ENCODE measurements at places on chromosomes 13 and 19.

DNA sequence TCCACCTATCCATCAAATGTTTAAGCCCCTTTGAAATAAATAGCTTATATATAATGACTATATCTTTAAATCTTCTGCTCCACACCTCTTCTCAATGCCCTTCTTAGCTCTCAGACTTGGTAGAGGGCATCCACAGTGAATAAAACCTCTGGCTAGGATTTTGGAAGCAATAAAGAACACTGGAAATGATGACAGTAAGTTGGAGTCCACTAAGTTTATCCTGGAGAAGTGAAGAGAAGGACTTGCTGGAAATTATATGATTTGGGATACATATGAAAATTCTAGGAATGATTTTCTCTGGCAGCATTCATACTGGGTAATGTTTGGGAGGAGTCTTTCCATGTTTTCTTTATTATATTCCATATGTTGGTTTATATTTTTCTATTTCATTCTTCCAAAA, 133.5 kb upstream of the KL start:
- DNase-seq = no peak

- no peak for DNase-seq
These were observed 577.3 kb downstream of the LMO7 start for GRCh38 chr13:76213423-76213904.

- DNase-seq = no peak
These were observed 556.8 kb upstream of the SLITRK1 start for GRCh38 chr13:84439108-84439507.

DNA sequence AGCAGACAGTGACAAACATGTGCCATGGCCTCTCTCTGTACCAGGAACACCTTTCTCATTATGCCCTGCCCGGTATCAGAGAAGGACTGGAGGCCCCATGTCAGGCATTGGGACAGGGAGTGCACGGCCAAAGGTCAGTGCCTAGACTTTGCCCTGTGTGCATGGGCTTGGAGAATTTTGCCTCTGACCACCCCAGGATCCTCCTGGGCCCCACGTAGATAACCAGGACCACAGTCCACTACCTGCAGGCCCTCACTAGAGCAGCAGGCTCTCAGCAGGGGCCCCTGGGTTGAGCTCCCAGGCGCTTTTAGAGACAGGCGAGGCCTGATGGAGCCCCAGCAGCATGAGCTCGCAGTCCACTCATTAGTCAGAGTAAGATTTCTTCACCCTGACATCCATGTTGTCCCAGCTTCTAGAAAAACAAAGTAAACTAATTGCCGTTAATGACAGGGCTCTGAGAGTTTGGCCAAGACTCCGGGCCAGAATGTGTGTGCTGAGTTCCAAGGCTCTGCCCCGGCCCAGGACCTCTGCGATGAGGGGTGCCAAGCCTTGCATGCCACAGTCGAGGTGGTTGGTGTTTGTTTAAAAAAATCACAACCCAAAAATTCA, 42.7 kb downstream of the CAPN12 start:
- no peak for DNase-seq

DNA sequence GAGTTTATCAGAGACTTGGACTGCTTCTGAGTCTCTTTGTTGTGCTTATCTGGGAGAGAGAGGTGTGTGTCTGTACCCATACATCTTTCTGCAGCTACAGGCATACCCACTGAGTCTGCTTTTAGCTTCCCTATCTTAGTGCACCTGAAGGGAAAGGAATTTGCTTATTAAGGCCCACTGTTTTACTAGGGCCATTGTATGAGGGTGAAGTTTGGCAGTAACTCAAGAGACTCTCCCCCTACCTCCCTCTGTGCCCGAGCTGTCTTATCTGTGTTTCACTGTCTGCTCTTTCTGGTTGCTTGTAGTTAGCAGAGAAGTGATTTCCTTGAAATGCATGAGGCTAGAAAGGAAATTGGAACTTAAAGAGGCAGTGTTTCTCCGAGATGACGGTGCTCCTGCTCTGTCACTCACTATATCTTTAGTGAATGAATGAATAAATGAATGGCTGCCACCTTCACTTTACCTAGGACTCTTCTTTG, 678 bp upstream of the CD33 start:
- no peak for DNase-seq

- peak; percentile 27 for DNase-seq
These were observed 126.3 kb downstream of the STK24 start for GRCh38 chr13:98450539-98451111.

GRCh38 chr19:15210323-15210781, 9.6 kb upstream of the NOTCH3 start:
- DNase-seq = no peak

- DNase-seq = no peak
These were observed 6.1 kb downstream of the CDX2 start for GRCh38 chr13:27962982-27963381.

GRCh38 chr19:52670046-52670445, 31.9 kb upstream of the ZNF83 start:
- peak; percentile 57 for DNase-seq

DNA sequence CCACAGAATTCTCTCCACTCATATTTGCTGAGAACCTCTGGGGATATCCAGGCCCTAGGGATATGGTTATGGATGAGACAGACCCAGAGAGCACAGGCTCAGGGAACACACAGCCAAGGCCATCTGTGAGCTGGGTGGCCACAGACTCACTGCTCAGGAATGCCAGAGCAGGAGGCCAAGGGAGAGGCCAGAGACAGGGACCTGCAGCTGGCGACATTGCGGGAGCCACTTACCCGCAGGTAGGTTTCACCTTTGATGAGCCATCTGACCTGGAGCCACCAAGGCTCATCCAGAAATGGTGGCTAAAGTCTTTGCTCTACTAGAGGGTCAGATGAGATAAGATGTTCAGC, 29.4 kb downstream of the CCNE1 start:
- DNase-seq = no peak

DNA sequence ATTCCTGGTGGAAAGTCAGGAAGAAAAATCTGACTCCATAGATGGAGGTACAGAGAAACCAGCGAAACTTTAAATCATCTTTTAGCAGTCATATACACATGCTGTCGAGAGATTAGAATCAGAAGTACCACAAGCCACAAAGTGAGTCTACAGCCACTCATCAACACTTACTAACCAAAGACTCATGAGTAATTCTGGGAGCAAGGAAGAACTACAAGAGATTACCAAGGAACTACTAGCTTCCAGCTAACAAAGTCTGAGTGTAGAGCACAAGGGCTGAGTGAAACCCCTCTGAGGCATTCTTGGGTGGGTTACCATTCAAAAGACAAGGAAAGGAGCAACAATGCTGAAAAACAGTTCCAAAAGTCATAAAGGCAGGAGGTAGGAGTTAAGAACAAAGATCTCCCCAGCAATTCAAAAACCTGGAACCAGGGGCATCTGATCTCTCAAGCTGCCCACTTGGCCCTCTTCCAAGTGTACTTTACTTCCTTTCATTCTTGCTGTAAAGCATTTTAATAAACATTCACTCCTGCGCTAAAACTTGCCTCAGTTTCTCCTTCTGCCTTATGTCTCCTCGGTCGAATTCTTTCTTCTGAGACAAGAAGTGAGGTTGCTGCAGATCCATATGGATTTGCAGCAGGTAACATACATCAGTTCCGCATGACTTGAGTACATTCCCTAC, 13.0 kb downstream of the RBM26 start:
- peak; percentile 30 for DNase-seq

DNA sequence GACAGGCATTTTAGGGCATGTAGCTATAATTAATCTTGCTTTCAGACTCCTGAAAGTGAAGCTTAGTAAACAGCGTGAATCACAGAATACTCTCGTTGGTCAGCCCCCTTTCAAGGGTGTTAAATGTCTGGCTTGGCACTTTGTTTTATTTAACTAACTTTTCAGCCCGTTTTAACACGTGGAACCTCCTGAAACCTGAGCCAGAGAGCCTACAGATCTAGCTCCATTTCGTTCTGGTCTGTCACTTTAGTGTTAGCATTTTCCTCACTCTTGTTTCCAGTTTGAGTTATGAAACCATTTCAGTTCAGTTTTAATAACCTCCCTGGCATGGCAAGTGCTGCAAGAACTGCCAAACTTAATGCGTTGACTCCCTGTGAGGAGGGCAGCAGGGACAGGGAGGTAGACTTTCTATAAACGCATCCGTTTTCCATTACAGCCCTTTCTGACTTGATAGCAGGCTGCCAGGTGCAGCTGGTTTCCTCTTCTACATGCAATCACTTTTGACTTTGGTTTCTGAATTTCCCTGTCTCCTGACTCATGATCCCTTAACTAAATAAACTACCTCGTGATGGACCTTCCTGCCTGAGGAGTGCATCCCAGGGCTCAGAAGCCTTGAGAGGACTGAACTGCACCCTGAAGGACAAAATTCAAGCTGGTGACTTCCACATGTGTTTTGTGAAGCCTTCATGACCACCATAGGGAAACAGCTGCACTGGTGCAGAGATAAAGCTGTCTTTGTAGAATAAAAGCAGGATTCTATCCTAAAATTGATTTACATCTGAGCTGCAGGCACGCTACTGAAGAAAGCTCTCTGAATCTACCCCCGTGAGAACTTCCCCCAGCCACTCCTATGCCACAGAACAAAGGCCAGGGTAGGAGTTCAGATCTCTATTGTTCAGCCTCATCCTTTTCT, 192.6 kb downstream of the DLEU7 start:
- DNase-seq = peak; percentile 7

DNA sequence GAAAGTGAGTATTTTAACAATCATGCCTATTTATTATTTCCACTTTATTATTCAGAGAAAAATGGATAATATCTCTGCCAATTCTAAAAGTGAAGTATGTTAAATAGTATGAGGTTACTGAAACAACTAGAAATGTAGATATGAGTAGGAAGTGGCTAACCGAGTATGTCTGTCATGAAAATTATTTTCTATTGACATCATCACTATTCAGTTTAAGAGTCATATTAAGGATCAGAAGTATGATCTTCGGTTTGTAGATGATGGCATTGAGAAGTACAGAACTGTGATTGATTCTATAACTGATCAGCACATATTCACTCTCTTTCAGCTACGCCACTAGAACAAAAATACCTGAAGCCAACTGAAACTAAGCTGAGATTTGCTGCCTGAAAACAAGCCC, 146.4 kb upstream of the SLITRK5 start:
- DNase-seq = no peak

- no peak for DNase-seq
These were observed 36.8 kb upstream of the ATP1A3 start for GRCh38 chr19:42030645-42031440.

- DNase-seq = no peak
These were observed 11.2 kb upstream of the KCNC3 start for GRCh38 chr19:50340331-50340730.

DNA sequence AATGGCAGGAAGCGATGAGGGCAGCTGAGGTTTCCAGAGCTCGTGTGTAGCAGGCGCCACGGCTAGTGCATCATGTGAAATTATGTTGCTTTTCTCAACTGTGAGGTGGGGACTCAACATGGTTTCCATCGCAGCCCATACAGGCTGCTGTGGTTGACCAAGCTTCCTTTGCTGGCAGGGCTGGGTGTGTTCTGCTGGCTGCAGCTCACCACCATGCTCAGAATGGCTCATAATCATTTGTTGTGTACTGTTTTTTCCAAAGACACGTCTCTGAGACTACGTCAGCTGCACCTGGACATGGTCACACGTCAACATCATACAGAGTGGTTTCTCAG, 16.1 kb upstream of the RASA3 start:
- DNase-seq = peak; percentile 84

DNA sequence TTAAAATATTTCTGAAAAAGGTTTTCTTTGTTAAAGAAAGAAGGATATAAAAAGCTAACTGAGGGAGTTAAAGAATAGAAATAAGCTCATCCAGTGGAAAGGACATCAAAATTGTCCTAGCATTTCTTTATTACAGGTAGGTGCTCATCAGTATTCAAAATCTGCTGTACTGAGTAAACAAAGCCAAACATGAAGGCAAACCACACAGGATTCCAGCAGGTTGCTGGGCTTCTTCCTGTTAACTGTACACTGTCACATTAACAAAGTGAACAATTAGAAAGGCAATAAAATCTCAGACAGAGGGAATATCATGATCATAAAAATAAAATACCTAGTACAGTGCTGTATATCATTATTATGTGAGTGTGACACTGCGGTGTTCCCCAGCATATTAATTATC, 1541.0 kb downstream of the SLITRK5 start:
- peak; percentile 17 for DNase-seq

- no peak for DNase-seq
These were observed 268.7 kb downstream of the DCT start for GRCh38 chr13:94210816-94211215.

DNA sequence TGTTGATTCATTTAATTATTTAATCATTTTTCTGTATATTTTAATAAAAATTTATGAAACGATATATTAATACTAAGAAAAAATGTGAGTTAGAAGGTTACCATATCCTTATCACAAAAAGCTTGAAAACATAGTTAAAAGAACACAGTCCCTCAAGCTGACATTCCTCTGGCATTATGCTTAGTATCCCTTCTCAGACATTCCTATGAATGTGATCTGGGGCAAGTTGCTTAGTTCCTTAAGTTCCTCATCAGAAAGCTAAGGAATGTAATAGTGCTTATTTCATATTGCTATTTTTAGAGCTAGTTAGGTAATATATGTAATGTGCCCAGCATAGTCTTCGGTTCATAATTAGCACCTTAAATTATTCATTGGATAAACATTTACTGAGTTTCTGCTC, 122.8 kb downstream of the MTUS2 start:
- no peak for DNase-seq

- no peak for DNase-seq
These were observed 5.7 kb upstream of the RXFP2 start for GRCh38 chr13:31733647-31734046.

- DNase-seq = no peak
These were observed 418.7 kb upstream of the NBEA start for GRCh38 chr13:34523406-34523805.

DNA sequence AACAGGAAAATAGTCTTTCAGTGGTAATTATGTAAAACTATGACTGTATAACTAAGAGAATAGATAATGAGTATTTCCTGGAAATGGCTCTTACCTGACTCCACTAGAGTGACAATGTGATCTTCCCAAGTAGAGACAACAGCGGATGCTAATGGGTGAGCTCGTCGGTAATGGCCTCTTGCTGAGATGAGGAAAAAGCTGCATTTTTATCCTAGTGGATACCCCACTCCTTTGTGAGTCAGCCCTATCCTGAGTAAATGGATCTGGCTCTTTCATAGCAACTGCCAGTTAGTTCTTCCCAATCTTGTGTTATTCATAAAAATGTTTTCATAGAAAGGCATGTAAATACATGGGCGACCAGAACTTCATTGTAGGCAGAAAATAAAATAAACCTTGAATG, 299.5 kb downstream of the NALCN start:
- DNase-seq = no peak

- DNase-seq = no peak
These were observed 174.6 kb downstream of the SUCLA2 start for GRCh38 chr13:47826471-47826870.

GRCh38 chr19:10587022-10587838, at the start of gene AP1M2:
TSS of gene AP1M2 (minus strand) at chr19:10587312. CDS start at chr19:10587231, 81 bp downstream.
- DNase-seq = peak; percentile 83

- DNase-seq = no peak
These were observed 54.3 kb downstream of the GATAD2A start for GRCh38 chr19:19459707-19460251.

DNA sequence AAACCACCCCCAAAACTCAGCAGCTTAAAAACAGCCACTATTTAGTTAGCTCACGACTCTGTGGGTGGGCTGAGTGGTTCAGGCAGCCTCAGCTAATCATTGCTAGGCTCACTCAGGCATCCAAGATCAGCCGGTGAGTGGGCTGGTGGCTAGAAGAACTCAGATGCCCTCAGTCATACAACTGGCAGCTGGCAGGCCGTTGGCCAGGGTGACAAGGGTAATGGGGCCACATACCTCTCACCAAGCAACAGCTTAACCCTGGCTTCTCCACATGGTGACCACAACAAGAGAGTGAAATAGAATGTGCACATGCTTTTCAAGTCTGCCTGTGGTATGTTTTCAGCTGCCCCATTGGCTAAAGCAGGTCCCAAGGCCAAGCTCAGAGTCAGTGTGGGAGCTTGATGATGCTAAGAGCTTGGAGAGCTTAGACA, 435.4 kb upstream of the TSHZ3 start:
- no peak for DNase-seq
